Activated T-helper 1 cell treated with Interleukin-2 at 50 U/mL for 16 hours (primary cell): ENCODE measurements at places on chromosomes 2 and 18.

DNA sequence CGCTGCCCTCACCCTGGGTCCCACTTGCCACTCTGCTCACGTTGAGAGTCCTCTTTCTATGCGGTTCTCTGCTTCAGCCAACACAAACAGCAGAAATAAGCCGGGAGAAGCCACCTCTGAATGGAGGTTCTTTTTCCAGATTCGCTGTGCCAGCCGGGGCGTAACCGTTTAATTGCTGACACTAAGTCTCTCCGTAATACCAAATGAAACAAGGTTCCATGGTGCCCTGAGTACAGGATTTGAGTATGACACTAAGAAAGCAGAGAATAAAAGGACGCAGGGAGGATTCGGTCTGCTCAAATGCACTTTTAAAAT lies 37.6 kb downstream of the CTIF start:
- no peak for DNase-seq

DNA sequence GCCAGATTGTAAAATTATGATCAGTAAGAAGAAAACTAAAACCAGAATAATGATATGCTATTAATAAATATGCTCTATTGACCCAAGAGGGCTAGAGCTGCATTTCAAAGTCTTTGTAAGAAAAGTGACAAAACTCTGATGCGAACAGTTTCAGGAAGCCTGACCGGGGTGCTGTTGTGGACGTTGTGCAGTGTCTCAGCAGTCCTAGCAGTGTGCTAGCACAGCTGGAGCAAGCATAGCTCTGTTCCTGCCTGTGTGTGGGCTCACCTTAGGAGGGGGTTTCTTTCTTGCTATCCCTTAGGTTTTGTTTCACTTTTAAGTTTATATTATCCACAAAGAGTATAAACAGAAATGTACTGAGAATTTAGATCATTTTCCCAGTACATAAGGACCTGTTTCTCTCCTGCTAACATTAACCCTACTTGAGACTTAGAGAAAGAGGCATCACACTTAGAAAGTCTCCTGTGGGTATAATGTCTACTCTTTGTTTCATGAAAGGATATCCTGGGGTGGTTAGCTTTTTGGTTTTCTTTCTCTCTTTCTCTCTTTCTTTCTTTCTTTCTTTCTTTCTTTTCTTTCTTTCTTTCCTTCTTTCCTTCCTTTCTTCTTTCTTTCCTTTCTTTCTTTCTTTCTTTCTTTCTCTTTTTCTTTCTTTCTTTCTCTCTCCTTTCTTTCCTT lies 124.5 kb downstream of the TMEM182 start:
- DNase-seq = no peak

- DNase-seq = no peak
These were observed 672.1 kb downstream of the STK39 start for GRCh38 chr2:167575276-167575675.

GRCh38 chr2:97868986-97869721 lies 126.6 kb downstream of the TMEM131 start:
- DNase-seq = no peak

DNA sequence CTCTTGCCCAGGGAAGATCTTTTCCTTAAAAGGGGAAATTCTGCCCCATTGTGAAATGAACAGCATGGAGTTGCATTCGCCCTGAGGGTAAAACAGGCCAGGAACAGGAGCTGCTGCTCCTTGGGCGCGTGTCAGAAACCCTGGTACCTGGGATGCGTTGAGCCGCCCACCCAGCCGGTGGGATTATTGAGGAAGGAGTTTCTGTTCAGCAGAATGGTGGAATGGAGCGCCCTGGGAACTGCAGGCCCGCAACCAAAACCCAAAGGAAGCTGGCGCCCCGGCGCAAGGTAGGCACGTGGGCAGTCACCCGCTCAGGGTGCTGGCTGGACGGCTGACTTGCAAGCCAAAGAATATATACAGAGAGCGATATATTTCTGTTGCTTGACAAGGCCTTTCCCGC lies 73.5 kb downstream of the MTCL1 start:
- no peak for DNase-seq

GRCh38 chr2:157751462-157752058 lies 122.9 kb upstream of the ACVR1C start:
- DNase-seq = no peak

GRCh38 chr18:45201489-45201888 lies 413.8 kb upstream of the SLC14A2 start:
- DNase-seq = no peak

DNA sequence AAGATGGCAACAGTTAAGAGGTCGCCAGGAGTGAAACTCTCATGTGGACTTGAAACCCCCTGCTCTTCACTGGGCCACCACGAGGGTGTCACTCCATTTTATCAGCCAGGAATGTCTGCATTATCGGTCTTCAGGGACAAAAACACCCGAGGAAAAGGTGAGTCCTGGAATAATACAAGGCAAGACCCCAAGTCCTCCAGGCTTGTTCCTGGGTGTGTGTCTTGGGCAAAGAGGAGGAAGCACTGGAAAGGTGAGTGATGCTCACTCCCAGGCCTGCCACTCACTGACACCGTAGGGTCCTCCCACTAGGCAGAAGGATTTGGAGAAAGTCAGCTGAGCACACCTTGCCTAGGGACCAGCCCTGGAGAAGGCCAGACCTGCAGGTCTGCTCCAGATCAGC lies 86.9 kb downstream of the LOXHD1 start:
- DNase-seq = no peak

GRCh38 chr2:1766425-1766824 lies 22.1 kb upstream of the PXDN start:
- no peak for DNase-seq

DNA sequence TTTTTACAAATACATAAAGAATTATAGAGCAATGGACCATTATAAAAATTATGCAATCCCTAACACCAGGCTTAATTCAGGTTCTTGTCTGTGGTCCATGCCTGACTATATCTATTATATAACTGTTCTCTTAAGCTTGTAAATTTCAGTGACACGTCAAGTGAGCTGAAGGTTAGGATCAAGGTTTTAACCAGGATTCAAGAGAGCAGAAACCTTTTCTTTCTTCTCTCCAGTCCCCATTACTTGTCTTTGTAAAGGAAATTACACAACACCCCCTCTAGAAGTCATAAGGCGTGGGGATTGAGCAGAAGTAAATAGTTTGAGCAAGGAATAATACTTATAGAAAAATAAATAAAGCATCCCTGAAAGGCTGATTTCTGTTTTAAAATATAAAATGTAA lies 122.0 kb downstream of the ZNF521 start:
- DNase-seq = no peak

GRCh38 chr2:239664216-239664810 lies 263.5 kb upstream of the HDAC4 start:
- no peak for DNase-seq

GRCh38 chr2:190533175-190533967 lies 1.2 kb downstream of the NEMP2 start:
- no peak for DNase-seq

DNA sequence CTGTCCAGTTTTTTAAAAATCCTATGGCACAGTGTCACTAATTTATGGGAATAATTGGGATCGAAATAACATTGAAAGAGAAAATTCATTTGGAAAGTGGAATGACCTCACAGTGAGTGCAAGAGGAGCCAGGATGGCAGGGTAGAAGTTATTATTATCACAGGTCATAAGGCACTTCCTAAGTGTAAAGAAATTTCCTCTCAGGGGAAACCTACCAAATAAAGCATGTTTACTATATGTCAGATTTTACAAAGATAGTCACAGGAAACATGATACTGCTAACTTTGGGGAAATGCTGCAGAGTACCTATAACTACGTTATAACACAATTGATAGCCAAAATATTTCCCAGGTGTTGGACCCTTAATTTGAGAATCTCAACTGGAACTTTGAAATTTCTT lies 226.3 kb upstream of the SMAD7 start:
- no peak for DNase-seq

GRCh38 chr2:141869572-141869971 lies 261.2 kb downstream of the LRP1B start:
- no peak for DNase-seq

DNA sequence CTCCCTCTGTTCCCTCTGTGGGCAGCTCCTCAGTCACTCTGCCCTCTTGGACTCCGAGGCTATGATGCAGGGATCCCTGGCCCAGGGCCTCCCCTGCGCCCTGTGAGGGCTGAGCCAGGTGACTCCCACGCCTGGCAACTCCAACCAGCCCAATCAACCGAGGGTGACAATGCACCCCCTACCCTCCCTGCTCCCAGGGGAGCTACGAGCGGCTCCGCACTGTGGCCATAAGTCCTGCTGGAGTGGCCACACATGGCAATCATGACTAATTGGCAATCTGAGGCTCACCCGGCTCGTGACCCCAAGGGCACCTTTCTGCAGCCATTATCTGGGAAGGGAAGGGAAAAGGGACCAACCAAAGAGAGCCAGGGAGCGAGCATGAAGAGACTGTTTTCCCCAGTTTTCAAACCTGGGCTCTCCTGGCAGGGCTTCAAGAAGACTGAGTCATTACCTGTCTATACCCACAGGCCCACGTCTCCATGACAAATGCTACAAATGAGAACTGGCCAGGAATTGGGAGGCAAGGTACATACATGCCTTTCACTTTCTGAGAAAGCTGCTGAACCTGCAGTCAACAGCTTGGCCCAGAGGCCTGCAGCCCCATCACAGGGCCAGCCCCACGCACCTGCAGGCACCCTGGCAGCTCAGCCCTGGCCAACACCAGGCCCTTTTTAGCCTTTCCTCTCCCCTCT lies 45.1 kb downstream of the RPL31 start:
- no peak for DNase-seq

DNA sequence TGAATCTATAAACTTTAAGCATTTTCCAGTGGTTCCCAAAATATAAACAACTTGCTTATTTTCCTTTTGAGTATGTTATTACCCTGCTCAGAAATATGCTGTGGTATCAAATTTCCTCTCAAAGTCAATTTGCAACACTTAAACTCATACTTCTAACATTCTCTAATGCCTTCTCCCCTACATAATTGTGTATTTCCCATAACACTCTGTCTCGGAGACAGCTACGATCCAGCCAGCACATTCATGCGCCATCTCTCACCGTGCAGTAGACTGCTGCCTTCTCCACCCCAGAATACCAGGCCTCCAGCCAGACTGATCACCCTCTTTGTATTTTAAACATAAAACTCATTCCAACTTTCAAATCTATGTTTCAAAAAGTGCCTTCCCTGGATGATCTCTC lies 41.8 kb downstream of the TIMM21 start:
- DNase-seq = no peak

- no peak for DNase-seq
These were observed 55.1 kb downstream of the SP100 start for GRCh38 chr2:230471074-230471473.

GRCh38 chr2:36453652-36454051 lies 98.1 kb downstream of the CRIM1 start:
- DNase-seq = no peak

DNA sequence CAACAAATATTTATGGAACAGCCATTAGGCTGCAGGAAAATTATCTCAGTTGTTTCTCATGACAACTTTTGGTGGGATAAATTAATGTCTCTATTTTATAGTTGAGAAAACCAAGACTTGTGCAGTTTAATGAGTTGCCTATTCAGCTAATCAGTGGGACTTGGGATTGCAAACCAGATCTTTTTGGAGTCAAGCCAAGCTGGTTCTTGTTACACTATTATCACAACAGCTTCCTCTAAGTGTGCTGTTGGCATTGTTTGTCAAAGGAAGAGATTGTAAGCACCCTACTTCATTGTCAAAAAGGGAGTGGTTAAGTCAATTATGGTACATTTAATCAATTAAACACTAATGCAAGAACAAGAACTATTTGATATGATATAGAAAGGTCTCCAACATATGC lies 119.2 kb downstream of the PAX3 start:
- DNase-seq = no peak

GRCh38 chr18:73670039-73670438 lies 477.6 kb downstream of the FBXO15 start:
- no peak for DNase-seq

DNA sequence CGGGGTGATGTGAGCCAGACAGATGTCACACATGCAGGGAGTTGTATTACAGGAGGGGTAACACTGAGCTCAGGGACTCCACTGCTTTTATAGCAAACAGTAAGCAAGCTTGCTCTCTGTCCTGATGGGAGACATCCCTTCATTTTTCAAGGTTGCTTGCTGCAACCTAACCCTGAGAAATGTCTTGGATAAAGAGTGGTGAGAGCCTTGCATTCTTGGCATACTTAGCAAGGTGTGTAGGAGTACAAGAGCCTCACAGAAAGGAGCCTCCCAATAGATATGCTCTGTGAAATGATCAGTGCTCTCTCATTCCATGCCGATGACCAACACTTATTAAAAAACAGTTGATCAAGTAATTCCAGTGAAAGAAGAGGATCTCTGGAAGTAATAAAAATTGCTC lies 8.1 kb downstream of the PFN4 start:
- no peak for DNase-seq

DNA sequence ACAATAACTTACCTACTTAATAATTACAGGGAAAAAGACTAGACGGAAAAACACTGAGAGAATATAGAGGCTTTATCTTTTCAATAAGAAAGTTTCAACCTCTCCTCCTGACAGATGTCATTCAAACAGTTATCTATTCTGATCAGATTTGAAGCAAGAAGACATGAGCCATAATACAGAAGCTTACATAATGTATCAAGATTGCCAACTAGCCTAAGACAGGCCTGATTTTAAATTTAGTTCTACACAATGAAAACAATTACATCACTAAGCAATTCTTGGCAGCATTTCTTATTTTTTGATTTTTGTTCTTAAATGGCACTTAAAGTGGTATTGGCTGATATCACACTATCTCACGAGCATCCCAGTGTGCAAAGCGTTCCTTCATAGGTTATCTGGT lies 41.6 kb downstream of the GPR155 start:
- no peak for DNase-seq

GRCh38 chr2:232333361-232334135 lies 45.0 kb upstream of the ALPP start:
- no peak for DNase-seq
